Activated effector memory CD4-positive, alpha-beta T cell treated with Interleukin-2 at 50 U/mL for 16 hours (primary cell): ENCODE measurements at places on chromosomes 13 and 19.

DNA sequence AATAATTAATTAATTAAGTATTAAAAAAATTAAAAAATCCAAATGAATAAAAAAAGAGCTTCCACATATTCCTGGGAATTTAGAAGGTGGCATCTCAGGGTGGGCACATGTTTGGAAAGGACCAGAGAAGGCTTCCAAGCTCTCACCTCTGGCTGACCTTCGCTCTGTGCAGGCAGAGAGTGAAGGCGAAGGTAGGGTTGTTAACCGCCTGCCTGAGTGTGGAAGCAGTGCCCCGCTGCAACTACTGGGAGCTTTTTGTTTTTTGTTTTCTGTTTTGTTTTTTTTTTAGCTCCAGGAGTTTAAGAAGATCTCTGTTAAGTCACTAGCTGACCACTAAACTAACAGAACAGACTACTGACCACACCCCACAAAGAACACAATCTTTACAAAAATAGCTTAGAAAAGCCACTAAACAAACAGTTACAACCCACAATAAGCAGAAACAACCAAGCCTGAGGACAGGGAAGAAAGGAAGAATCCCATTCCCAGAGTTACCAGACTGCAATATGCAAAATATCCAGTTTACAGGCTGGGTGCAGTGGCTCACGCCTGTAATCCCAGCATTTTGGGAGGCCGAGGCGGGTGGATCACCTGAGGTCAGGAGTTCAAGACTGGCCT is 11.4 kb downstream of the ZNF541 start:
- no peak for DNase-seq

DNA sequence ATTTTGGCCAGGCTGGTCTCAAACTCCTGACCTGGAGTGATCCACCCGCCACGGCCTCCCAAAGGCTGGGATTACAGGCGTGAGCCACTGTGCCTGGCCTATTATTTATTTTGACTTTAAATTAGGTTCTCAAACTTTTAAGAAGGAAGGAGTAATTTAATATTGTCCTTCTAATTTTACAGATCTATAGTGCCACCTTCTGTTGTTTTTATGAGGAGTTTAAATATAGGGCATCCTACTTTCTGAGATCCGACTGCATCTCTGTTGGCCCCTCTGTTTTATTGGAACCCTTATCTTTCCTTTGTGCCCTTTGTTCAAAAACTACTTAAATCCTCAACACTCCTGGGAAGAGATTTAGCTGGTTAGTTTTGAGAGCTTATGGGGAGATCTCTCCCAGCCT is 25.4 kb upstream of the ZMYM5 start:
- no peak for DNase-seq

DNA sequence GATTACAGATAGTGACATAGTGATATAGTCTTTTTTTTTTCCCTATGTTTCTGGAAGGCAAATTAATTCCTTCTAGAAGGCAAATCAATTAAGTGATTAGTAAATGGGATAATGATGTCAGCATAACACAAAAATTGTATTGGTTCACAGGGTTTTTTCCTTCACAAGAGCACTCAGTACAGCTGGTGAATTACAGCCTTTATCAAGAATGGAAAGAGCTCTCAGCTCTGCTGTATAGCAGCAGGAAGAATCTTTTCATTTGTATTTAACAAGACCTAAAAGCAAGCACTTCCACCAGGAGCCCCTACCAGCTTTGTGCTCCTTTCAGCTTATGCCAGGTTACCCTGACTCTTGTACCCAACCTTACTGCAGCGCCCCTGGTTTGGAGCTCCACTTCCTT is 90.8 kb downstream of the SERP2 start:
- DNase-seq = no peak

GRCh38 chr19:1860042-1860775 is 3.2 kb downstream of the KLF16 start:
- DNase-seq = no peak

GRCh38 chr13:32302461-32302860 is 12.7 kb downstream of the ZAR1L start:
- no peak for DNase-seq

GRCh38 chr19:55116859-55117662 is at the start of gene PPP1R12C:
Gene PPP1R12C (minus strand): TSS chr19:55117637. CDS start chr19:55117543, 94 bp downstream.
- DNase-seq = no peak

- DNase-seq = no peak
Measured at GRCh38 chr13:103931331-103931845, 865.2 kb upstream of the SLC10A2 start.

DNA sequence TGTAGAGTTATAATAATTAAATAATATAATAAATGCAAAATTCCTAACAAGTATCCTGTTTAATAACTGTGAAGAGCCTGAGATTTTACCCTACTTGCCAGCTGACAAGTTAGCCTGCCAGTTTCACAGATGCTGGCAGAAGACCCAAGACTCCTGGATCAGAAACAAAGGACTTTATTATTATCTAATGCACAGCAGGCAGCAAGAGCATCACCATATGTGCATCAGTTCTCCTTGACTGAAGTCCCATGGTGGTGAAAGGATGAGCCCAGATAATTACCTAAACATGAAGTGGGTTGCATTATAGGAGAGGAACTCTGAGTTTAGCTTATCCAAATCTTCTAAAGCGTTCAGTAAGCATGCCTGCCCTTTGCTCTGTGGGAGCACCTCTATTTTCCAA is 39.1 kb upstream of the MTIF3 start:
- DNase-seq = no peak

DNA sequence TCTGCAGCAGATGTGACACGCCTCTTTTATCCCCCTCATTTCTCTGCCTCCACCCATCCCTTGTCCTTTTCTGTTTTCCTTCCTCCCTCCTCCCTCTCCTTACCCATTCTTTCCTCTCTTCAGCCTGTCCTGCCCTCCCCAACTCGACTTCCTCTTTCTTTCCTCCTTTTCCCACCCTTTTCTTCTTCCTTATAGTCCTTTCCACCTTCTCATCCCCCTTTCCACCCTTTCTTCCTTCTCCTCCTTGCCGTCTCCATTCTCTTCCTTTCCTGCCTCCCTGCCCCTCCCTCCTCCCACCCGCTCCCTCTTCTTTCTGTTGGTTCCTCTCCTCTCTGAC is 688 bp upstream of the ZNF71 start:
- no peak for DNase-seq

- no peak for DNase-seq
Measured at GRCh38 chr19:17160908-17161307, 54.2 kb upstream of the USE1 start.

GRCh38 chr19:1618157-1619093 is 13.2 kb upstream of the UQCR11 start:
- no peak for DNase-seq

DNA sequence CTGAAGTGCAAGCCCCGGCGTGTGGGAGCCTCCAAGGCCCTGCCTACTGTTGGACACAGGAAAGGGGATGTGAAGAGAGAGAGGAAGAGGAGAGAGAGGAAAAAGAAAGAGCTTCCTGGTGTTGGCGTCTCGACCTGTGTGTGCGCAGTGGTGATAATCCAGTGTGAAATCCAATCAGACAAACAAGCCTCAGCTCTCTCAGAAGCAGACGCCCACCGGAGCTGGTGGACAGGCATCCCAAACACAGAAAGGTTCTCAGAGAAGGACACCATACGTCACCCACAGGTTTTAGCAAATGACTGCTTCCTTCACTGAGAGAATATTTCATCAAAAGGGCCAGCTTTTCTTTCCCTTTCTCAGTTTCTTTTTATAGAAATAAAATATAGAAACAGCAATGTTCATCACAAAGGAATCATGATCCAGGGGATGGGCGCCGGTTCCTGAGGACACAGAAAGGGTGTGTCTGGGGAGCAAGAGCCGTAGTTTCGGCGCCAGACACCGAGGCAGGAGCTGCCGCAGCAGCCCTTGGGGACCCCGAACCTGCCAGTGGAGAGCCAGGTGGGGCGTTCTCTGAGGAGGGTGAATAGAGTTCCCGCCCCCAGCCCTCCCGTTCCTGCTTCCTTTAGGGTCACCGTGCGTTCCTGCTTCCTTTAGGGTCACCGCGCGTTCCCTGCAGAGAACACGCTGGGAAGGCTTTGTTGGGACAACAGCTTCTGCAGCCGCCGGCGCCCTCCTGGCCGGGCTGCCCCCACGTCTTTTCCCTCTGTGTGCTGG is 145.8 kb upstream of the SOX1 start:
- no peak for DNase-seq

- DNase-seq = no peak
Measured at GRCh38 chr13:26820871-26821270, 60.3 kb upstream of the GPR12 start.

DNA sequence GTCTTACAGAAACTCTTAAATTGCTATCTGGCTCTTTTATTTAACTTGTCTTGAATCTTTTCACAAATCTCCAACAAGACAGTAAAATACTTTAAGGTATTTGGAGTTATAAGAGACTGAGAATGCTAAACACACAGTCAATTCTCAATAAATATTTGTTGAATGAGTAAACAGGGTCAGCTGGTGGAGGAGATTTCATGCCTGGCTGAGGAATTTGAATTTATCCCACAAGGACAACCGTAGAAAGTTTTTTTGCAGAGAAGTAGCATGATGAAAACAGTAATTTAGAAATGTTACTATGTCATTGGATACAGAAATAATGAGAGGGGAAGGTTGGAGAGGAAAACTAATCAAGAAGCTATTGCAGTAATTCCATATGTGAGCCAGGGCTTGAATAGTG is 1223.7 kb downstream of the PCDH17 start:
- no peak for DNase-seq

- DNase-seq = no peak
Measured at GRCh38 chr13:42885325-42885724, 103.9 kb downstream of the FAM216B start.

- no peak for DNase-seq
Measured at GRCh38 chr19:52599241-52599640, 29.2 kb downstream of the ZNF701 start.

- no peak for DNase-seq
Measured at GRCh38 chr19:41321600-41322270, 11.8 kb downstream of the CCDC97 start.
